Cerebellum (tissue), 4 donors: ENCODE measurements at places on chromosomes 13 and 19. TPM values are rescaled to one million over a fixed set of nuclear protein-coding genes. Genes with fewer than 3 reads are reported as not detected.

GRCh38 chr13:78339927-78340326 lies 263.4 kb downstream of the POU4F1 start:
- DNase-seq: no peak

ZNF823 gene
- total RNA-seq: 23.0 TPM

DNA sequence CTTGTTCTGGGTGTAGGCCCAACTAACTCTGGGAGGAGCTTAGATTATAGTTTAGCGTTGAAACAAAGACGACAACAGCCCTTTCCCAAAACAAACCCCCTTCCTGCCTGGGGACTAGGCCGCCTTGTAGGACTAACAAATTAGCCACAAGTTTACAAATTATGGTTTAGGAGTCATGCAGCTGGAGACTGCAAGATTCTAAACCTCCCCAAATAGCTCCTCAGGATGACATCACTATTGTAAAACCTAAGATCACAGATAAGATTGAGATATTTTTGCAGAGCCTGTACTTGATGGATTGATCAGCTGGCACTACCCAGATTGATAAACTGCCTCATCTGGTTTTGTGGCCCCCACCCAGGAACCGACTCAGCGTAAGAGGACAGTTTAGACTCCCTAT lies 2.3 kb upstream of the SLC25A15 start:
- DNase-seq: no peak

DNA sequence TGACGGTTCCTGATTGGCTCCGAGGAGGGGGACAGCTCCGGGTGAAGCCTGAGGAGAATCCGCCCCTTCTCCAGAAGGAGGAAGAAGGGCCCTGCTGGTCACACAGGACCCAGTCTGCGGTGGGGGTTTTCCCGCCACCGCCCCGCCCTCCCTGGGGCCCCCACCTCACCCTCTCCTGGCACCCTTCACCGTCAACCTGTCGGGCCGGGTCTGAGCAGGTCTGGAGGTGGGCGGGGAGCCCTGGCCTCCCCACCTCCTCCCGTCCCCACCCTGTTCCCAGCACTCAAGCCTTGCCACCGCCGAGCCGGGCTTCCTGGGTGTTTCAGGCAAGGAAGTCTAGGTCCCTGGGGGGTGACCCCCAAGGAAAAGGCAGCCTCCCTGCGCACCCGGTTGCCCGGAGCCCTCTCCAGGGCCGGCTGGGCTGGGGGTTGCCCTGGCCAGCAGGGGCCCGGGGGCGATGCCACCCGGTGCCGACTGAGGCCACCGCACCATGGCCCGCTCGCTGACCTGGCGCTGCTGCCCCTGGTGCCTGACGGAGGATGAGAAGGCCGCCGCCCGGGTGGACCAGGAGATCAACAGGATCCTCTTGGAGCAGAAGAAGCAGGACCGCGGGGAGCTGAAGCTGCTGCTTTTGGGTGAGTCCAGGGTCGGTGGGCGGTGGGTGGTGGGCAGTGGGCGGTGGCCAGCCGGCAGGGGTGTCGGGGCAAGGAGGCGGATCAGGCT lies at the start of gene GNA15:
Gene GNA15, plus strand, starts transcription at position 73 of the 723 bp plus-strand sequence. Its CDS starts 418 bp downstream, at position 491.
- DNase-seq: no peak

DNA sequence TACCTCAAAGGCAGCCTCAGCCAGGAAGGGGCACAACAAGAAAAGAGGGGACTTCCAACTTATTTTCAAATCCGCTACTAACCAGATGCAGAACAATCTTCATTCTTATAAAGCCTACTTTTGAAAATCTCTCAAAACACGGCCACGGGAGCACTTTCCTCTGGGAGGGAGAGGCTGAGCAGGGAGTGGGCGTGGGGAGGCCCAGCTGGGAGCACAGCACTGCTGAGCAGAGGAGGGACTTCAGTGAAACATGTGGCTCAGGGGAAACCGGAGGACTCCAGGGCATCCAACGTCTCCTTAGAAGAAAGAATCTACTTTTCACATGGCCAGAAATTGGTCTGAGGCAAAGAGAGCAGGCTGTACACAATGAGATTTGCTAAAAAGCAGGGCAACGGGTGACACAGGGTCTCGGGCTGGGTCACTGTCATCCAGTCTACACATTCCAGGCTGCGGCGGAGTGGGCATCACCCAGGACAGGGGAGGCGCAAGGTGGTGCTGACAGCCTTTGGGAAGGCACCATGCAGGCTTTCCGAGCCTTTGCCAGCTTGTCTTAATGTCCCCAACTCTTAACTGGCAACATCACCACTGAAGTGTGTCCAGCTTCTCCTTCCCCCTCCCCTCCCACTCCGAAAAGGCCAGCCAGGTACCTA lies 117.1 kb downstream of the STK24 start:
- DNase-seq: no peak

ADGRE1 gene
- not detected for total RNA-seq

DNA sequence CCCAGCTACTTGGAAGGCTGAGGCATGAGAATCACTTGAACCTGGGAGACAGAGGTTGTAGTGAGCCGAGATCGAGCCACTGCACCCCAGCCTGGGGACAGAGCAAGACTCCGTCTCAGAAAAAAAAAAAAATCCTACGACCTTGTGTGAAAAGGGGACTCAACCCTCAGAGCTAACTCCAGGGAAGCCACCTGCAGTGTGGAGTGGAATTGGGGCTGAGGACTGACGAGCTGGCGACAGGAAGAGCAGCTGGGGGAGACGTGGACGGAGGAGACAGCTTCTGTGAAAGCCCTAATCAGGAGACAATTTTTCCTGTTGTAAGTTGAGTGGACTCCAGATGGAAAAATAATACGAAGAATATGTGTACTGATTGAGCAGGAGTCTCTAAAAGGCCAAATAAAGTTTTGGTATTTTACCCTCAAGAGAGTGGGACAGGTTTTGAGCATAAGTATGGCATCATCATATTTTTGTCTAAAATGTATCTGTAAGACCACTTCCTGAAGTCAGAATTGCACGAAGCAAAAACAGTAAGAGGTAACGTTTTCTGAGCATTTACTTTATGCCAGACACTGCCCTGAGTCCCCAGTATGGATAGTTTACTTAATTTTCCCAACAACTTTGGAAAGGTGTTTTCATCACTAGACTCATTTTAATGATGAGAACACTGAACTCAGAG lies 12.0 kb upstream of the LAIR1 start:
- DNase-seq: no peak

DNA sequence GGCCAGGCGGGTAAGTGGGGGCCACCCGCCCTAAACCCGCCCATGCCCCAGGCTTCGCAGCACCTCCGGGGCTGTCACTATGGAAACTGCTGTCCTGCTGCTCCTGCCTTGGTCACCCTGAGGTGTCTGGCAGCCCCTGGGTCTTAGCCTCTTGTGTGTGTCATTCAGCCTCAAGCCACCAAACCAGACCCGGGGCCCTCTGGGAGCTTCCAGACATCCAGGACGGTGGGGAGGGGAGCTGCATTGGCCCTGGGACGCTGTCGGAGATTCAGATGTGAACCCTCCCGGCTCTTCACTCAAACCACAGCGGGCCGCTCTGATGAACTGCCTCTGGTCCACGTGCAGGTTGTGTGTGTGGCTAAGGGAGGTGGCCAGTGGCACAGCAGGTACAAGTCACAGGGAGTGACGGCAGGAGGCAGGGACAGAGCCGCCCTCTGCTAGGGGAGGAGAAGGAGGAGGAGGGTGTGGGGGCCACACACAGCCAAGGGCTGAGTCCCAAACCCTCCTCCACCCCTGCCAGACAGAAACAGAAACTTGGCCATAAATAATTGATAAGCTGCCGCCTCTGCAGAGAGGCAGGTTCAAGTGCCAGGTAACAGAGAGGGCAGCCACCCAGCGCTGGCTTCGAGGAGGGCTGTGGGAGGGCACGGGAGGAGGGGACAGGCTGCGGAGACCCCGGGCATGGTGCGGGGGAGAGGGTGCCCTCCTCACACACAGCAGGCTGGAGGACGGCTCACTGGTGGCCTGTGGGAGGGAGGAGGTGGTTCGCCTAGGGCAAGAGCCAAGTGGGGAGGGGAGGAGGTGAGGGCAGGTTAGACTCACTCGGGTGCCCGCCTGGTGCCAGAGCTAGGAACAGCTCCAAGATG lies 8.0 kb downstream of the NANOS3 start:
- DNase-seq: no peak

DNA sequence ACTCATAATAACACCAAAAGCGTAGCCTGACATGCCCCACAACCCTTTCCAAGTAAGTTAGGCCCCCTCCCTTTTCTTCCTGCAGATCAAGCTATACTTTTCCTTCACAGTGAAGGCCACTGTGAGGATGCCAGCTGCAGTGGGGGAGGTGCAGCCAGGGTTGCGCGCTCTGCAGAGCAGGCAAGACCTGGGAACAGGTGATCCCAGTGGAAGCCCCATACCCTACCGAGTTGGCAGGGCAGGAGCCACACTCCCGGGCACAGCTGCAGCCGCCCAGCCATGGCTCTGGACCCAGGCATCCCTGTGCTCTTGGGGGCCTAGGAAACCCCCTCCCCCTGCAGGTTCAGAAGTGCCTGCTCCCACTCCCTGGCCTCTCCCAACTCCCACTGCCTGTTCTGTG lies 18.7 kb downstream of the MTMR6 start:
- DNase-seq: no peak

- DNase-seq: no peak
These were observed 166.3 kb upstream of the SOX21 start for GRCh38 chr13:94878602-94879165.

CEACAM21 gene
- total RNA-seq: 2.4 TPM

GRCh38 chr13:44191504-44192171 lies 182.0 kb upstream of the SERP2 start:
- peak; percentile 83 for DNase-seq

FAM216B gene
- total RNA-seq: 2.9 TPM

- DNase-seq: no peak
These were observed 475 bp downstream of the MRPL57 start for GRCh38 chr13:21176982-21177284.

WDR62 gene
- total RNA-seq: 4.4 TPM

- no peak for DNase-seq
These were observed 66.1 kb upstream of the FRY start for GRCh38 chr13:31965361-31966066.

DNA sequence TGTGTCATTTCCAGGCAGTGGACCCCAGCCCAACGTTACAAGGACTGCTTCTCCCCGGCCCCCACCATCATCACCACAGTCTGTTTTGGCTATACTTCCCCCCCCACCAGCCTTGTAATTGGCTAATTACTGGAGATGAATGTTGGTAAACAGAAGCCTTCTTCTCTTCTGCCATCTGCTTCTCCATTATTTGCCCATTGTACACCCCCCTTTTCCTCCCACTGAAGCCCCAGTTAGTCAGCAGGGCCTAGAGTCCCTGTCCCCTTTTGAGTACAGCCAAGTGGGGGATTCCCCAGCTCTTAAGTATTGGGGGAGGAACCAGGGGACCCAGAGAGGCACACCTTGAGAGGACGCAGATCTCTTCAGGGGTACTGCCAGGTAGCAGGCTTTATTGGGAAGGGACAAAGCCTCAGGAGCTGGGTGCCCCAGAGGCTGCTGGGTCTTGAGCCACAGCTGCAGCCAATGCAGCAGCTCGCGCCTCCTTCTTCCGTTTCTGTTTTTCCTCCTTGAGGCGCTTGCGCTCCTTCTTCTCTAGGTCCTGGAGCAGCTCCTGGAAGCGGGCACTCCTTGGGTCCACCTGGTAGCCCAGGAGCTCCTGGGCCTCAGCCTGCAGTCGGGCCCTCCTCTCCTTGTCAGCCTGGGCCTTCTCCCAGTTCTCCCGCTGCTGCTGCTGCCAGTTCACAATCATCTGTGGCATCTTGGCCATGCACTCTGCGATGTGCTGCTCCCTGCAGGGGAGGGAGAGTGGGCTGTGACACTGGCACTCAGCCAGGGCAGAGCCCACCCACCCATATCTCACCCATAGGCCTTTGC lies 3.0 kb downstream of the GADD45GIP1 start:
- no peak for DNase-seq

GRIN2D gene
- total RNA-seq: 4.6 TPM

GRCh38 chr13:21686751-21687391 lies 16.0 kb downstream of the FGF9 start:
- no peak for DNase-seq

- peak; percentile 8 for DNase-seq
These were observed 491.2 kb downstream of the COG6 start for GRCh38 chr13:40146611-40147117.

GRCh38 chr13:99267927-99268326 lies 9.7 kb upstream of the GPR18 start:
- DNase-seq: no peak

BCL2L12 gene
- total RNA-seq: 1.2 TPM

GRCh38 chr13:48976576-48977285 lies 1.0 kb downstream of the FNDC3A start:
- DNase-seq: peak; percentile 61

- no peak for DNase-seq
These were observed 1.3 kb upstream of the PPAN start for GRCh38 chr19:10104665-10105508.

GRCh38 chr19:37342753-37343152 lies 28.1 kb upstream of the ZNF527 start:
- no peak for DNase-seq

DNA sequence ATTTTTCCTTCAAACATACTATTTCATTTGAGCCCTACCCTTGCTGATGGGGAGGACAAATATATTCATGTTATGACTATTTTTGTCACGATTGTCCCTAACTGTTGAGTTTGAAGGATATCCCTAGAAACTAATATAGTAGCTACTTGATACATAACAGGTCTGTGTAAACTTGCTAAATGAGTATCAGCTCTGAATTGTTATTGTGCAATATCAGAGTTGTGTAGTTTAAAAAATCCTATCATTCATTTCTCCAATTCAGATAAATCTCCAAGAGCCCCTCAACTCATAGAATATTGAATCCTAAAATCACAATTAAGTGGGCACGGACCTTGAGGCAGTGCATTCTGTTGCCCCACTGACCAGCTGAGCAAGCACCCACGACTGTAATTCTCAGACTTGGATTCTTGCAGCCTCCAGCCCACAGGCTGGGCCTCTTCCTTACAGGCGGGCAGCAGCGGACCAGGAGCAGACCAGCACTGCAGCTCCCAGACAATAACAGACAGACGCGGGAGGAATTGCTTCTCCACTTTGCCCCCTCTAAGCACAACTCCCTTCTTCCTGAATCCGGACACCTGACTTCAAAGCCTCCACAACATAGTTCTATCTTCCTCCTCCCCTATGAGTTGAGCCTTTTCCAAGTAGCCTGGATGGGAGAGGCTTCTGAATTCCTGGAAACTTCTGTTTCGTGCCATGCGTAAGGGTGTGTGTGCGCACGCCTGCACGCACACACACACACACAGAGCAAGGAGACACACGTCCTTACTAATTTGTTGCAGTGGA lies 337.6 kb upstream of the ARGLU1 start:
- no peak for DNase-seq

- DNase-seq: no peak
These were observed 6.7 kb downstream of the RGCC start for GRCh38 chr13:41463838-41464602.

DNA sequence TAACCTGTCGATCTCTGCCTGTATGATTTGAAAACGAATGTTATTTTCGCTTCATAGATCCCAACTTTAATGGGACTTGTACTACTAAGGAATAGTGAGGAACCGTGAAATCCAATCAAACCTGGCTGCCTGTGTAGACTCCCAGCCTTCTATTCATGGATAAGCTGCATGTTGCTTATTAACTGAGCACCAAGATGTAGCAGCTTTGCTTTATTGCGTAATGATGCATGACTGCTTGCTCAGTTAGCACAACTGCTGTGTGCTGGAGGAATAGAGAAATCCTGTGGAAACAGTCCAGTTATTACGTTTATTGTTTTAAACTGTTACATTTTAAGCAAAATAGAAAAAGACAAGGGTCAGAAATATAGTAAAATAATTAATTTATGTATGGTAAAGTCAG lies 108.2 kb downstream of the SHISA2 start:
- no peak for DNase-seq
